ENCODE measurements at places on chromosomes 7 and 10.

DNA sequence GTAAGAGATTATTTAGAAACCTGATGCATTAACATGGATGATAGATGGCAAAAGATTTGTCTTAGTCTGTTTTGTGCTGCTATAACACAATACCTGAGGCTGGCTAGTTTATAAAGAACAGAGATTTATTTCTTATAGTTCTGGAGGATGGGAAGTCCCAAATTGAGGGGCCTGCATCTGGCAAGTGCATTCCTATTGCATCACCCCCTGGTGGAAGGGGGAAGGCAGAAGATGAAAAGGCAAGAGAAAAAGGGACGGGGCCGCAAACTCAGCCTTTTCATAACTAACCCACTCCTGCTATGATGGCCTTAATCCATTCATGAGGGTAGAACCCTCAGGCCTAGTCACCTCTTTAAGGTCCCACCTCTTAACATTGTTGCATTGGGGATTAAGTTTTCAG is 153.4 kb upstream of the LRGUK start:
- DNase-seq, result no peak

DNA sequence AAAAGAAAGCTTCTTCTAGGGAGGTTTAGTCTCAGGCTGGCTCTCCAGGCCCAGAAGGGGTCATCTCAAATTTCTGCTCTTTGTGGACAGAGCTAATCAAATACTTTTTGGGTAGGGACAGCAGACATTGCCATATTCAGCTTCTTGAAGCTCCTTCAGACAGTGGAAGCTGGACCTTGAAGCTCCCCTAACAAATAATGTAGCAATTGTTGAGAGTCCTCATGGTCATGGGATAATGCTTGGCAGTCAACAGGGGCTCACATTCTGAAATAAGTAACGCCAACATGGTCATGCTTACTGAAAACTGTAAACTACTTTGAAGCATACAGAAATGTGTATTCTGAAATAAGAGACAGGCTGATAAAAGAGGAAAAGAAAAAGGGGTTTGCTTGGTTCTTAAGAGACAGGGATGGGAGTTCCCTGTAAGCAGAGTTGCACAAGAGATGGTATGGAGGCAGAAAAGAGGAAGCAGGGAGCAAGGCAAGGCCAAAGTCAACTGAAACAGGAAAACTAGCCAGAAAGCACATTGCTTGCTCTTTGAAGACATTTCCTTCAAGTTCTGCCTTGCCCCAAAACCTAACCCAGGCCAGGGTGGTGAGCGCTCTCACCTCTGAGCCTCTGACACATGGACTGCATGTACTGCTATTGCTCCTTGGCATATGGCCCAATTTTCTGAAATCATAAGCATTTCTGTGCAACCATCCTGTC is 53.1 kb upstream of the KMT2E start:
- no peak for DNase-seq

GRCh38 chr10:131381576-131381975 is 70.1 kb upstream of the TCERG1L start:
- DNase-seq, result no peak

DNA sequence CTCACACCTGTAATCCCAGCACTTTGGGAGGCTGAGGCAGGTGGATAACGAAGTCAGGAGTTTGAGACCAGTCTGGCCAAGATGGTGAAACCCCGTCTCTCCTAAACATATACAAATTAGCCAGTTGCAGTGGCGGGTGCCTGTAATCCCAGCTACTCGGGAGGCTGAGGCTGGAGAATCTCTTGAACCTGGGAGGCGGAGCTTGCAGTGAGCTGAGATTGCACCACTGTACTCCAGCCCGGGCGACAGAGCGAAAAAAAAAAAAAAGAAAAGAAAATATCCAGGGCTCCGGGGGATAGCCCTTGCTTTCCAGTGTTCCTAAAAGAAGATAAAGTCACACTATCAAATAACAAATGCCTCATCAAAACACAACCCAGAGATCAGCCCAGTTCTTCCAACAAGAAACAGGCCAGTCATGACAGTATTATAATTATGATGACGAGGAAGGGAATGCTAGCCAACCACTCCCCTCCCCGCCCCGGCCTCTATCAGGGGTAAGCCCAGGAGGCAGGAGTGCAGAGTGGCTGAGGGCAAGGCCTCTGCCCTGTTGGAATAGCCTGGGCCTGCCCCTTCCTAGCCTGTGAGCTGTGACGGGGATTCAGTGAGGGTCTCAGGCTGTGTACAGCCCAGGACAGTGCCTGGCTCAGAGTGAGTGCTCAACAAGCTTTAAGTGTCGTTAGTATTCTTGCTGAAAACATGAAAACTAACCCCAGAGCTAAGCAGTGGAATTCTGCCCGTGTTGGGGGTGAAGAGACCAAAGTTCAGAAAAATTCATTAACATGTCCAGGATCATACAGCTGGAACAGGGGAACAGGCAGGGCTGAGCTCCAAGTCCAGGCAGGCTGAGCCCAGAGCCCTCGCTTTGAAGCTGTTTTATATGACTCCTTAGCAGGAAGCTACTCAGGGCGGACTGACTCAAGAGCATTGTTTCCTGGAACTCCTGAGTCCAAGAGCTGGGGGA is 54.3 kb downstream of the FAM241B start:
- no peak for DNase-seq

DNA sequence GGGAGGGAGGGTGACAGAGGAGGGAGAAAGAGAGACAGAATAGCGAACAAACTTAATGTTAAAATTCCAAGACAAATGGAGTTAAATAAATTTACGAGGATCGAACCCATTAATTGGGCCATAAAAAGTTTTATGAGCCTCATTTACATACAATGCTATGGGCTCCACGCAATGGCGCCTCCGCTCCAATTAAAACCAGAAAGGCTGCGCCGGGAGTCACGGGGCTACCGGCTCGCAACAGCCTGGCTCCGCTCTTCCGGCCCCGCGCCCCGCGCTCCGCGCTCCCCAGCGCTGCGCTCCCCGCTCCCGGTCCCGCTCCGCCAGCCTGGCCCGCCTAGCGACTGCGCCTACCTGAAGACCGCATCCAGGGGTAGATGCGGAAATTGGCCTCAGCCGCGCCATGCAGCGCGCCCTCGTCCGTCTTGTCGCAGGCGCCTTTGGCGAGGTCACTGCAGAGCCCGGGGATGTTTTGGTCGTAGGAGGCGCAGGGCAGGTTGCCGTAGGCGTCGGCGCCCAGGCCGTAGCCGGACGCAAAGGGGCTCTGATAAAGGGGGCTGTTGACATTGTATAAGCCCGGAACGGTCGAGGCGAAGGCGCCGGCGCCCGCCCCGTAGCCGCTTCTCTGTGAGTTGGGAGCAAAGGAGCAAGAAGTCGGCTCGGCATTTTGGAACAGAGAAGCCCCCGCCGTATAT is 513 bp downstream of the HOXA7 start:
- no peak for DNase-seq

DNA sequence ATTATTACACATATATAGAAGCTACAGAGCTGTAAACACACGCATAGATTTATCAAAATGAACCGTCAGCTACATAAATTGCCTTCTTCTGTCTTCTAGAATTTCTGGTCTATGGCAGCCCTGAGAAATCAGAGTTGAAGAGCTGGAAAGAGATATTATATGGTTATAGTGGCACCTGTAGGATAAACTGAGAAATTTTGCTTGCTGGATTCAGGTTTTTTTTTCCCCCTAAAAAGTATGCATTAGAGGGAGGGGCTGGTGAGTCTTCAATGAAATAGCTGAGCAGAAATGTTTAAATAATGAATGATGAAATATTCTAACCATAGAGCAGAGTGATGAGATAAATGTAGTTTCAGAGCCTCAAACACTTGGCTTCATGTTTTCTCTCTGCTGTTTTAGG is 78.0 kb upstream of the DYNC1I1 start:
- DNase-seq, result no peak

DNA sequence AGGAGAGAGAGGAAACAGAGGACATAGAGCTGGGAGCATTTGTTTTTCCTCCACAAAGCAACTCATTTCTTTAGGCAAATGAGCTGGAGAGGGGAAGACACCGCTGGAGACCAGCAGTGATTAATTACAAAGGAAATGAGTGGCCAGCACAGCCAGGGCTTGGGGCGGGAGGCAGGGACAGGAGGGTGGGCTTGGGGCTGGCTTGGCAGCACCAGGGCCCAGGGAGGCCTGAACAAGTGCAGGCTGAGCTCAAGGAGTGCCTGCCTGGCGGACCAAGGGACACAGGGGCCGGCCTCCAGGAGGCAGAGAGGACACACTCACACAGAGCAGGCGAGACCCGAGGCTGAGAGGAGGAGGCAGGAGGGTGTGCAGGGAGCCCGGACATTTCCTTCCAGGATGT is 149.0 kb upstream of the UNC5B start:
- DNase-seq, result no peak

- no peak for DNase-seq
Observed at GRCh38 chr7:151592868-151593486, 73.3 kb upstream of the RHEB start.

DNA sequence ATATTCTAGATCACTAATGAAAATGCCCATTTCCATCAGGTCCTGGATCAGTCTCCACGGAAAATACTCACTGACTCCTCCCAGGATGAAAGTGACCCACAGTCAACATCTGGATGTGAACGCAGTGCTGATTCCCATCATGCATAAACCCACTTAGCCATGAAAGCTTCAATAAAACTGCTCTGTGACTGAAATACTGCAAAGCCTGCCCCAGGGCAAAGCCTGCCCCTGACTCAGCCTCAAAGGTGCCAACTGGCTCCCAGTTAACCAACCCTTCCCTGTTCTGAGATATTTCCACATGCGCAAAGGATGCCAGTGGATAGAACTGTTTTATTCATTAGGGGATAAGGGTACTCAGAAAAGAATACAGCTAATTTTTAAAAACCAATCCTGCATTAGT is 24.0 kb downstream of the OSBPL3 start:
- no peak for DNase-seq

DNA sequence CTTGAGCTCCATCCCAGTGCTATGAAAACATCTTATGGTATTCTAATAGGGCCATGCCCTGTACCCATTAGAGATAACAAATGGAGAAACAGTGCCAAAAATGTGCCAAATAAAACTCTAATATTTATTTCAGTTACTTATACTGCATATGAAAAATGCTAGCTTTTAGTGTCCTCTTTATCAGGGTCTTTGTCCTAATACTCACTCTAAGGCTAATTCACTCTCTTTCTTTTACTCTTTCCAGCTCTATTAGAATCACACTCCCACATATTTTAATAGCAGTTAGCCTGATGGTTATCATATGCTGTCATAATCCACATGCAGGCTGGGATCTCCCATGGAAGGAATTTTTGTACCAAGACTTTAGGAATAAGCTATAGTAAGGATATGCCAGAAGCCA is 408.4 kb downstream of the ETV1 start:
- DNase-seq, result no peak

GRCh38 chr10:114386452-114386851 is 17.9 kb downstream of the AFAP1L2 start:
- no peak for DNase-seq

DNA sequence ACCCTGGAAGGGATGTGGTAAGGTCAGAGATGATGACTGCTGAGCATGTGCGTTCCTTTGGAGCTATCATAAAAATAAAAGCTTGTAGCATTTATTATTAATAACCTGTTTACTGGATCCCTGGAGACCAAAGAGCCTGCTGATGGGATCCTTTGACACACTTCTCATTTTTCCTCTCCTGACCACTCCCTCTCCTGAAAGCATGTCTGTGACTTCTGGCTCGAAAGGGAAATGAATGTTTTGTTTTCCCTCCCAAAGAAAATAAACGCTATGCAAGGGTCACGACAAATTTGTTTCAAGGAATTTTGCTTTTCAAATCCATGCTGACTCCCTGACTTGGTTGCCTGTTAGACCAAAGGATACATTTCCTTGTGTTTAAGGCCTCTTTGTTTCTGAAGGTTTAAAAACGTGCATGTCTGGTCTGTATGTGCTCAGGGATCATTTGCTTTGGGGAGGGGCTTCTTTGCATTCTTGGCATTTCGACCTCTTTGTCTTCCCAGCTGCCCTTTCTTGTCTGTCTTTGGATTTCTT is 185.1 kb upstream of the AGK start:
- DNase-seq, result no peak

GRCh38 chr10:44635176-44635575 is 250.3 kb upstream of the CXCL12 start:
- no peak for DNase-seq

- no peak for DNase-seq
Observed at GRCh38 chr7:128924707-128925588, 12.8 kb upstream of the IRF5 start.

DNA sequence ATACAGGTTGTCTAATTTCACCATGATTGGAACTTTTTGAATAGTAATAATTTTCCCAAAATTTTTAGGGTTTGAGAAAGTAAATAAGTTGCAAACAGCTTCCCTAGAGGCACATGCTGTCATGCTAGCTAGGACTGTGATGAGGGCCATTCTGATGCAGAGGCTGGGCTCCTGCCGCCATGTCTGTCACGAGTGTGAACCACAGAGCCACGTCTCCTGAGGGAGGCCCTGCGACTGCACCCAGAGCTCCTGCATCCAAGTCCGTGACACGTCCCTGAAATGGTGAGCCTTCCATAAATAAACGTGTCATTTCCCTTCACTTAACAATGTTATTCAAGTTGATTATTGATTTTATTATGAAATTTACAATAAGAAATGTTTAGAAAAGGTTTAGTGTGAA is 40.0 kb downstream of the C10orf120 start:
- no peak for DNase-seq

DNA sequence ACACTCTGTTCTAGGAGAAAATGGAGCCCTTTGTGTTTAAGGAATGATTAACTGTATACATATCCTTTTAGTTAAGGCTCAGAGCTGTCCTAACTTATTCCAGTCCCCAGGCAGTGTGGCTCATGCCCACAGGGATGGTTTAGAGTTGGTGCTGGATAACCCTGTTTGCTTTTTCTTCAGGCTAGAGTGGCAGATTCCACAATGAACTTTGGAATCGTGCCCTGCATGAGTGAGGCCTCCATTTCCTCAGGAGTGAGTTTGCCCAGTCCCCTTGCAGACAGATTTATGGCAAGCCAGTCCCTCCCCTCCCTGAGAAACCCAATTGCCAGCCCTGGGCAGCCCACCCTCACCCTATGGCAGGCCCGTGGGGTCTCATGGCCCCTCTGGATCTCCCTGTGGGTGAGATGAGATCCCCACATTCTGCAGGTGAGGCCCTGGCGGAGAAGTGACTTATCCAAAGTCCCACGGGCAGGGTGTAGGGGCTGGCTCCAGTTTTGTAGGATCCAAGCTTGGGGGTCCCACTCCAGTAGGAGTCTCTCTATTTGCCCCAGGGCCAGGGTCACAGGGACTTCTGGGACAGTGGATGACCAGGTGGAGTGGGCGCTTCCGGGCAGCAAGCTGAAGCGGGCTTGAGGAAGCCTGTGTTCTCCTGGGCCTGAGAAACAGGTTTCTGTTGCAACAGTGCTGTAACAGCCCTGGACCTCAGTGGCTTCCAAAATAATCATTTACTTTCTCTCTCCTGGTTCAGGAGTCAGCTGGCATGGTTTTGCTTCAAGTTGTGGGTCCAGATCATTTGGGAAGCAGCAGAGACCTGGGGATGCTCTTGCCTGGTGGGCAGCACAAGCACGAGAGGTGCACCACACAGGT is 9.0 kb upstream of the COMTD1 start:
- DNase-seq, result no peak

- DNase-seq, result no peak
Observed at GRCh38 chr10:173741-174140, 38.5 kb downstream of the ZMYND11 start.

GRCh38 chr7:134750083-134751062 is 29.1 kb upstream of the CALD1 start:
- peak; percentile 36 for DNase-seq

Data from stimulated activated CD4-positive, alpha-beta T cell treated with anti-CD3 and anti-CD28 coated beads, Interleukin-1b, Interleukin-23, amount 100 ng/mL, for 1 hour (primary cell).